ENCODE measurements at places on chromosomes 5 and 9. TPM values are rescaled to one million over a fixed set of nuclear protein-coding genes. Genes with fewer than 3 reads are reported as not detected.
A peak's percentile ranks its signal among the peaks of the same experiment; 100 is the strongest.

DNA sequence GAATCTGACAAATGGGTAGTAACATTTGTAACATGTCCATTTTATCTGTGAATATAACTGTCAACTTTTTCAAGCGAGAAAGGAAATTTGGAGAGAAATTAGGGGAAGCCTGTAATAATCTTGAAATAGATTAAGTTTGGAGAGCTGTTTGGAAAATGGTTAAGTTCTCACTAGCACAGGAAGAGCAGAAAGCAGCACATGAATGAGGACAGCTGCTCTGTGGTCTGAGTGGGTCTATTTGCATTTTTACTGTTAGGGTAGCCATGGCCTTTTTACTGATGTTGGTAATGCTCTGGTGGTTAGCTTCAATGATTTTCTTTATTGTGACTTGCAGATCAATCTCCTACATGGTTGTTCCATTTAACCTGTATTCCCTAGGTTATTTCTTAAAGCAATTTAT is 144.5 kb upstream of the GDNF start:
- no peaks in the 10 kb centered on the region for H3K4me1 ChIP-seq
- H3K4me3 ChIP-seq, result no peak overlapping the region
- no peaks in the 10 kb centered on the region for H3K36me3 ChIP-seq
- H3K27me3 ChIP-seq, result no peaks in the 10 kb centered on the region
- H3K27ac ChIP-seq, result no peak overlapping the region

DNA sequence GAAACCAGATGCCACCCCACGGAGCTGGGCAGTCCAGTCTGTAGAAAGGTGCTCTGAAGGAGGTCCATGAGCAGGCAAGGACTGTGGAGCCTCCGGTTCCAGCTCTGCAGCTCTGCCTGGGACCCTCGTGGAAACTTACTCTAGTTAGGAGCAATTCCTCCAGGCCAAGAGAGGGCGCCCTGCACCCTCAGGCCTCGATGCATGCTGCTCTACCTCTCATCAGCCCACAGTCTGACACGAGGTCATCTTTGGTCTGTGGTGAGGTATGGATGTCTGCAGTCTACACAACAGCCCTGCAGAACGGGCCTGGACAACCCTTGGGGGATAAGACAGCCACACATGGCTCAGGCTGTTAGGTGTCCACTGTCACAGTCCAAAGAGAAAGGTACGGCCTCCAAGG is 50.6 kb upstream of the UBTD2 start:
- H3K4me3 ChIP-seq, result no peak overlapping the region
- H3K36me3 ChIP-seq, result no peaks in the 10 kb centered on the region
- no peak overlapping the region for H3K27ac ChIP-seq
- DNase-seq, result peak; percentile 73
- no peaks in the 10 kb centered on the region for H3K4me1 ChIP-seq
- no peaks in the 10 kb centered on the region for H3K27me3 ChIP-seq

DNA sequence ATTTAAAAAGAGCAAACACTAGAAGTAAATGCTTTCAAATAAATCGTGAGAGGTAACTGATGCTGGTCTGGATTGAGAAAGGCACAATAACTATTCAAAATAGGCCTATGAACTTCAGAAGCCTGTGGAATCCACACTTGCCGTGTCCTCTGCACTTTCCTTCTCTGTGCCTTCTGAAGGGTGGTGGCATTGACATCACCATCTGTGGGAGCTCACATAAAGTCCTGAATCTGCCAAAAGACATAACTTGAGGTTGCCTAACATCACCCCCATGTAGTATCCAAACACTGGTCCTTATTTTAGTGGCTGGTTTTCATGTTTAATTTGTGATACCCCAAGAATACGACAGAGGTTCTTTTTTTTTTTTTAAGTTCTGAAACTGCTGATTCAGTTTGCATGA is 59.8 kb downstream of the IRF1 start:
- H3K4me3 ChIP-seq, result no peak overlapping the region
- H3K27ac ChIP-seq, result no peak overlapping the region
- no peaks in the 10 kb centered on the region for H3K27me3 ChIP-seq
- peaks cover 29% of the 10 kb centered on the region for H3K4me1 ChIP-seq
- no peak for DNase-seq

DNA sequence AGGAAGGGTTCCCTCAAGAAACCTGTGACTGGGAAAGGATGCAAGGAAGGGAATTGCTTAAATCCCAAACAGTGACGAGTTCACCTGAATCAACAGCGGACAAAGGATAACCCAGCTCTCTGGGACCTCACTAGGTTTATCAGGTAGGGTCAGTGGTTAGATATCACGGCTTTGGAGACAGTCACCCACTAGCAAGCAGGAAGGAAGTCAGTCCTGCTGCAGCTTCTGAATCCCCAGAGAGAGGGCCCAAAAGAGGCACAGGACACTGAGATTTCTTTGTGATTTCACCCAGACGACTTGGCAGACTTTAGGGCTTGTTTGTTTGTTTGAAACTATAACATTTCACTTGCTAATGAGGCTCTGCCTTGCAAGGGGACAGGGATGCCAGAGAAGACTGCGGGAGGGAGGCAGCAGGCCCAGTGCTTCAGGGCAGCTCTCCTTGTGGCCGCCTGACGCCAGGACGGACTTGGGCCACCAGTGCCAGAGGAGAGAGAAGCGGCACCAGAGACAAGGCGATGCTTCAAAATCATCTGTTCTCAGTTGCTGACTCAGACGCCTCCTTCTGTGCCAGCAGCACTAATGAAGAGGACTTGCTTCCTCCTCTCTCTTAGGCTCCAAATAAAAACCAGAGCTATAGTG is 275.6 kb upstream of the SLC30A5 start:
- H3K27ac ChIP-seq, result no peak overlapping the region
- no peak for DNase-seq
- H3K36me3 ChIP-seq, result no peaks in the 10 kb centered on the region
- no peak overlapping the region for H3K4me3 ChIP-seq
- no peaks in the 10 kb centered on the region for H3K4me1 ChIP-seq

DNA sequence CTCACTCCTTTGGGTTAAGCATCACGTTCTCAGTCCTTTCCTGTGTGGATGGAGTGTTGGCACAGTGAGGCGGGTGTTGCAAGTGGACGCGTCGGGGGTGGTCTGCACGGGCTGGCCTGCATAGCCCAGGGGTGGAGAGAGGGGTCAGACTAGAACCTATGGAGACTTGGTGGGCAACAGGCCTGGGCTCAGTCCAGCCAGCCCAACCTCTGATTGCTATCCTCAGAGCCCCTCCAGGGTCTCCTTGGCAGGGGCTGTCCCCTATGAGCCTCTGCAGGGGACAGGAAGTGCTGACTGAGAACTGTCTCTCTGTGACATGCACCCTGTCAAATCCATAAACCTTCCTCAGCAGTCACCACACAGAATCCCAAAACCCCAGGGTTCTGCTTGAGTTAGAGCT is 2.3 kb downstream of the DCANP1 start:
- no peak overlapping the region for H3K4me3 ChIP-seq
- H3K36me3 ChIP-seq, result no peaks in the 10 kb centered on the region
- no peak overlapping the region for H3K27ac ChIP-seq
- H3K27me3 ChIP-seq, result no peaks in the 10 kb centered on the region
- DNase-seq, result no peak

GRCh38 chr9:82722561-82722960 is 340.4 kb downstream of the RASEF start:
- no peak overlapping the region for H3K4me3 ChIP-seq
- no peak overlapping the region for H3K27ac ChIP-seq
- no peaks in the 10 kb centered on the region for H3K36me3 ChIP-seq
- no peaks in the 10 kb centered on the region for H3K27me3 ChIP-seq
- no peak for DNase-seq
- H3K4me1 ChIP-seq, result no peaks in the 10 kb centered on the region

DNA sequence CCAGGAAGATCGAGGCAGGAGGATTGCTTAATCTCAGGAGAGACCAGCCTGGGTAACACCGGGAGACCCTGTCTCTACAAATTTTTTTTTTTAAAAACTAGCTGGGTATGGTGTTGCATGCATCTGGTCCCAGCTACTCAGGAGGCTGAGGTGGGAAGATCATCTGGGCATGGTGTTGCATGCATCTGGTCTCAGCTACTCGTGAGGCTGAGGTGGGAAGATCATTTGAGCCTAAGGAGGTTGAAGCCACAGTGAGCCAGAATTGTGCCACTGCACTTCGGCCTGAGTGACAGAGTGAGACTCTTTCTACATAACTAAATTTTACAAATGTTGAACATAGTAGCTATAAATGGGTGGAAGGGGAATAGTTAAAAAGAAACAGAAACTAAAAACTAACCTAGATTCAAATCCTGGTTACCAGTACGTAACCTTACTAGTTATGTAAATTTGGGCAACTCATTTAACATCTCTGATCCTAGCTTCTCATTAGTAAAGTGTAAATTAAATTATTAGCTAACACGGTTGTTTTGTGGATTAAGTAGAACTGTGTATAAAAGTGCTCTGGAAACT is 41.7 kb downstream of the TMEM161B start:
- peaks cover 13% of the 10 kb centered on the region for H3K36me3 ChIP-seq
- no peak overlapping the region for H3K27ac ChIP-seq
- no peaks in the 10 kb centered on the region for H3K4me1 ChIP-seq
- H3K27me3 ChIP-seq, result no peaks in the 10 kb centered on the region
- no peak overlapping the region for H3K4me3 ChIP-seq

GRCh38 chr5:95959888-95960666 is 1.6 kb downstream of the ELL2 start:
- H3K36me3 ChIP-seq, result no peaks in the 10 kb centered on the region
- H3K4me3 ChIP-seq, result no peak overlapping the region
- no peak for DNase-seq
- H3K27ac ChIP-seq, result no peak overlapping the region
- H3K27me3 ChIP-seq, result no peaks in the 10 kb centered on the region

GRCh38 chr5:72478684-72479083 is 28.5 kb downstream of the ZNF366 start:
- no peak for DNase-seq
- no peaks in the 10 kb centered on the region for H3K27me3 ChIP-seq
- no peak overlapping the region for H3K27ac ChIP-seq
- H3K4me3 ChIP-seq, result no peak overlapping the region
- no peaks in the 10 kb centered on the region for H3K36me3 ChIP-seq

GRCh38 chr5:122310889-122311288 is 1.1 kb upstream of the SNCAIP start:
- H3K27me3 ChIP-seq, result no peaks in the 10 kb centered on the region
- no peaks in the 10 kb centered on the region for H3K4me1 ChIP-seq
- no peak overlapping the region for H3K27ac ChIP-seq
- no peak overlapping the region for H3K4me3 ChIP-seq
- DNase-seq, result no peak
- no peaks in the 10 kb centered on the region for H3K36me3 ChIP-seq

DNA sequence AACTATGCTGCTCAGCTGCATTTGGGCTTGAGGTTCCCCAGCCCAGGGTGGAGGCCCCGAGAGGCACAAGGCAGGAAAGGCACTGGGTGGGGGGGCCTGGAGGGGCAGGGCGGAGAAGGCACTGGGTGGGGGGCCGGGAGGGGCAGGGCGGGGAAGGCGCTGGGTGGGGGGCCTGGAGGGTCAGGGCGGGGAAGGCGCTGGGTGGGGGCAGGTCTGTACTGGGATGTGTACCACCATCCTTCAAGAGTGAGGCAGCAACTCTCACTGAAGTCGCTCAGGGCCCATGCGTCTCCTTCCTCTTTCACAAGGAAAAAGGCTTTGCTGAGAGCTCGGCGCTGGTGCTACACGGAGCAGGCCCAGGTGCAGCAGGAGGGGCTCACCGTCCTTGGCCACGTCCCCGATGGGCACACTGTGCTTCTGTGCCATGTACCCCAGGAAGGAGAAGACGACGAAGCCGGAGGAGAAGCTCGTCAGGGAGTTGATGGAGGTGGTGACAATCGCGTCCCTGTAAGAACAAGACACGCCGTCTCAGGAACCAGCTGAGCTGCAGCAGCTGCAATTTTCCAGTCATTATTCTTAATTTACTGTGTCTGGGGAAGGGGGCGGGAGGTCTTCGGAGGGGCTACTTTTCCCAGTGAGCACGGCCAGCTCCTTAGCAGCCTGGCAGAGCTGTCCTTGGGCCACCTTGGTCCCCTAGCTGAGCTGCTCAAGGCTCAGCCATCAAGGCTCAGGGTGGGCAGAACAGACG is 30.8 kb downstream of the SLC6A3 start:
- DNase-seq, result peak; percentile 63
- H3K4me1 ChIP-seq, result no peaks in the 10 kb centered on the region
- H3K36me3 ChIP-seq, result no peaks in the 10 kb centered on the region
- no peak overlapping the region for H3K4me3 ChIP-seq
- no peaks in the 10 kb centered on the region for H3K27me3 ChIP-seq

GRCh38 chr9:125145425-125145824 is 2.1 kb upstream of the SCAI start:
- H3K27me3 ChIP-seq, result no peaks in the 10 kb centered on the region
- peaks cover 3% of the 10 kb centered on the region for H3K36me3 ChIP-seq
- H3K4me1 ChIP-seq, result peaks cover 56% of the 10 kb centered on the region
- no peak overlapping the region for H3K4me3 ChIP-seq
- DNase-seq, result no peak

DNA sequence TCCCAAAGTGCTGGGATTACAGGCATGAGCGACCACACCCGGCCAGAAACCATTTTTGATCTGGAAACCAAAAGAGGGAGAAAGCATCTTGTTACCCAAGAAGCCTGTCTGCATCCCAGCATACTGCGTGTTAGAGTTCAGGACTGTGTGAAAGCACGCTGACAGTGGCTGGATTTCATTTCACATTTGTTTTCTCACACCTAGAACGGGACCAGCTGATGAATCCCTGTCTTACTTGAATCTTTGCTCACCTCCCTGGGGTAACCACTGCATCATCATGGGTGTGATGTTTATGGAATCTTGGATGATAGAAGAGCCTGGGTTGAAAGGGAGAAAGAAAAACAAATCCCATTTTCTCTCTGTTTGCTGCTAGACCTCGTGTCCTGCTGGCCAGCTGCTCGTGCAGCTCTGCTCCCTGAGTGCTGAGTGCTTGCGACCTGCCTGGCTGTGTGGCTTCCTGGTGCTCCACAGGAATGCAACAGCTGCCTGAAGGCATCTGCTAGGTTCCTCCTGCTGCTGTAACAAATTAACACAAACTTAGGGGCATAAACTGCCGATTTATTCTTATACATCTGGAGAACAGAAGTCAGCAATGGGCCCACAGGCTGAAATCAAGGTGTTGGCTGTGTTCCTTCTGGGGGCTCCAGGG is 378.3 kb upstream of the DAP start:
- no peak overlapping the region for H3K4me3 ChIP-seq
- H3K4me1 ChIP-seq, result no peaks in the 10 kb centered on the region
- no peak overlapping the region for H3K27ac ChIP-seq

GRCh38 chr5:38426986-38427950 is 129.2 kb downstream of the LIFR start:
- H3K27ac ChIP-seq, result no peak overlapping the region
- DNase-seq, result no peak
- H3K36me3 ChIP-seq, result no peaks in the 10 kb centered on the region
- H3K4me3 ChIP-seq, result no peak overlapping the region

The LCN1 gene
- total RNA-seq, result not detected

The ADAMTS2 gene
- total RNA-seq, result not detected

The ITGA2 gene
- not detected for total RNA-seq

The SLC25A2 gene
- total RNA-seq, result 0.82 TPM

The UAP1L1 gene
- 15.1 TPM for total RNA-seq

The DOCK2 gene
- 255 TPM for total RNA-seq

The LHFPL2 gene
- total RNA-seq, result 4.8 TPM

The PRPF4 gene
- total RNA-seq, result 22.2 TPM

Data from Karpas-422 (cell line).